Stimulated activated CD4-positive, alpha-beta T cell treated with anti-CD3 and anti-CD28 coated beads, Interleukin-4, amount 100 ng/mL, for 4 hours (primary cell): ENCODE measurements at places on chromosomes 12 and 14.

DNA sequence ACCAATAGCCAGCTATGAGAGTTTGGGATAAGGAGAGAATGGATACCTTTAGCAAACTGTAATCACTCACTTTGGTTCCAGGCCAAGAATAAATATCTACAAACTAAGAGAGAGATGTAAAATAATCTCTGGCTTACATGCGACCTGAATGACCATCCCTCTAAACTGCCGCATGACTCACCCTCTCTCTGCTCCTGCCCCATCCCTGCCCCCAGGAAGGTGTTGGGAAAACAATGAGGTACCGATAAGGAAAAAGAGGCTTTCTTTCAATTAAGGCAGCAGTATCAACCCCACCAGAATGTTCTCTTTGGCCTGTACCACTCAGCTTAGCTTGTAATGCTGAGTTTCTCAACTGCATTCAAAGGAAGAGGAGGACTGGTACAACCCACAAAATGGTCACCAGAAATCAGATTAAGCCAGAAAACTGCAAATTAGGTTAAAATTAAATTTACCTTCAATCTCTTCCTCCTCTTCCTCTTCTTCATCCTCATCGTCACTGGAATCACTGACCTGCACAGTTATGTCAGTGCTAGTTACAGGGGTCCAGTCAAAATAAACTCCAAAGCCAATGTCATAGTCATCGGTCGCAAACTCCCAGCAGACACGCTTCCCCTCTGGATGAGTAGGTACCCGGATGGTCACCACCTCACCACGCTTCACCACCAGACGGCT is 22.0 kb downstream of the GSTZ1 start:
- no peak for DNase-seq

DNA sequence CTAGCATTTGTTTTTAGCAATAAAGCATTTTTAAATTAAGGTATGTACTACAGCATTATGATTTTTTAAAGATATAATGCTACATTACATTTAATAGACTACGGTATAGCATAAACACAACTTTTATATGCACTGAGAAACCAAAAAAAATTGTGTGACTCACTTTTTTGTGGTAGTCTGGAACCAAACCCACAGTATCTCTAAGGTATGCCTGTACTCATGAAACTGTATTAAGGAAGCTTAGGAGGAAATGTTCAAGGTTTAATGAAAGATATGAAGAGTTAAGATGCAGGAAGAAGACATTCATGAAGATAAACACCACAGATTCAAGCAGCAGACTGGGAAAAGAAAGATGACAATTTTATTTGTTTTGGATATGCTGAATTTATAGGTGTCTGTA is 51.7 kb downstream of the PPP1R12A start:
- no peak for DNase-seq

DNA sequence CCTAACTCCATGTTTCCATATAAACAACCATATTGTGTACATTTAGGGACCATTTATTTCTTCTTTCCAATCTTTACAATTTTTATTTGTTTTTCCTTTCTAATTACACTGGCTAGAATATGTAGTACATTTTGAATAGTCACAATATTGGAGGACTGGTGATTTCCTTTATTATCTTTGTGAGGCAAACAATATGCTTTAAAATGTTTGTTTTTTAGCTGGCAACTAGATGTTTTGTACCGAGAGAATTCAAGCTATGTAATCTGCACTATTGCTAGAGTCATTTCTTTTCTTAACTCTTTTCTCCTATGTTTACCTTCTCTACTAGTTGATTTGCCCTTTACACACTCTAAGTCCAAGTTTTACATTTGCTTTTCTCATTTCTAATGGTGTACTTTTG is 13.3 kb upstream of the NTN4 start:
- no peak for DNase-seq

GRCh38 chr12:10339053-10339840 is 31.6 kb downstream of the KLRD1 start:
- DNase-seq: no peak

GRCh38 chr12:93978553-93978952 is 169.8 kb upstream of the PLXNC1 start:
- no peak for DNase-seq

DNA sequence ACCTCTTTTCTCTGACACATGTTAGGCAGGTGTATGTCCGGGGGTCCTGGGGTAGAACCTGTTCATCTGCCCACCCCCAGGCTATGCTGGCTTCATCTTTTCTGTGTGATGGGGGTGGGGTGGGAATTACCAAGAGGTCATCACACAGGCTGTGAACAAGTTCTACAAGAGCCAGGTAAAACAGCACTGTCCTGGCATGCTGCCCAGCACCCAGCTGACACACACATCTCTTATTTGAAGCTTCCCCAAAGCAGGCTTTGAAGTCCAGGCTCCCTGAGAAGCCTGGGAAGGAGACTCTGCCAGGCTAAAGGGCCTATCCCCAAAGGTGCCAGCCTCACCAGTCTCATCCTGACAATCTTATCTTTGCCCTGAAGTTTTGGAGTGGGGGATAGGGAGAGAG is 141.1 kb downstream of the ALG10 start:
- DNase-seq: no peak

- no peak for DNase-seq
Observed at GRCh38 chr12:31353750-31354708, 28.1 kb upstream of the SINHCAF start.
